Pancreas (tissue), 10 donors: ENCODE measurements at places on chromosomes 6 and 20. TPM values are rescaled to one million over a fixed set of nuclear protein-coding genes. Genes with fewer than 3 reads are reported as not detected.

Gene GNAS-AS1
- total RNA-seq = 0.61 TPM

Gene C6orf141
- total RNA-seq = 9.3 TPM

Gene GTPBP2
- 24.4 TPM for total RNA-seq

Gene RAET1L
- total RNA-seq = 0.46 TPM

Gene GNMT
- 86.1 TPM for total RNA-seq

Gene PTCHD4
- 0.29 TPM for total RNA-seq

Gene FABP7
- not detected for total RNA-seq

Gene DLL1
- 11.6 TPM for total RNA-seq

Gene NT5DC1
- 21.3 TPM for total RNA-seq

Gene TAAR2
- total RNA-seq = not detected

Gene SNPH
- 1.1 TPM for total RNA-seq

Gene CD24
- 694 TPM for total RNA-seq

Gene TAGAP
- 2.0 TPM for total RNA-seq

Gene AARS2
- 5.1 TPM for total RNA-seq

Gene OOEP
- not detected for total RNA-seq

Gene PHACTR3
- total RNA-seq = 0.14 TPM

Gene B3GAT2
- total RNA-seq = 0.06 TPM

Gene VARS2
- 18.5 TPM for total RNA-seq

Gene WFDC10B
- not detected for total RNA-seq

Gene SRMS
- total RNA-seq = not detected

Gene ADGRF5
- total RNA-seq = 6.6 TPM

Gene SOX4
- 10.3 TPM for total RNA-seq

Gene SLC35D3
- 0.90 TPM for total RNA-seq

Gene GSTA2
- total RNA-seq = 47.6 TPM

Gene PEX7
- 6.0 TPM for total RNA-seq

Gene KCNQ2
- 1.5 TPM for total RNA-seq

Gene SLC17A1
- not detected for total RNA-seq

Gene MATN4
- total RNA-seq = 3.5 TPM

Gene MTFR2
- total RNA-seq = 0.46 TPM

Gene MAS1
- not detected for total RNA-seq

Gene MMP24
- total RNA-seq = 5.4 TPM

Gene SNAI1
- total RNA-seq = 1.8 TPM

Gene DNAH8
- total RNA-seq = not detected

Gene STX11
- total RNA-seq = 1.9 TPM

Gene CRIP3
- total RNA-seq = 3.1 TPM

Gene COL19A1
- 0.20 TPM for total RNA-seq

Gene TSBP1
- total RNA-seq = not detected

Gene HLA-DOA
- total RNA-seq = 3.2 TPM

Gene MYLK4
- total RNA-seq = 0.38 TPM

Gene TUBB1
- total RNA-seq = 0.14 TPM

Gene FAM209B
- not detected for total RNA-seq

Gene DYNLT2
- 1.2 TPM for total RNA-seq

Gene PCSK2
- 5.4 TPM for total RNA-seq

Gene HINT3
- 9.9 TPM for total RNA-seq

Gene ZNF165
- 4.3 TPM for total RNA-seq

Gene TTLL9
- 0.21 TPM for total RNA-seq

Gene PRND
- 0.24 TPM for total RNA-seq

Gene GTSF1L
- total RNA-seq = not detected

Gene GJA10
- total RNA-seq = not detected

Gene EPB41L1
- total RNA-seq = 23.4 TPM

Gene TMEM200A
- total RNA-seq = 2.0 TPM

Gene PTPN1
- total RNA-seq = 8.0 TPM

Gene DNMT3B
- 5.1 TPM for total RNA-seq
